ENCODE measurements at places on chromosomes 2 and 18.

DNA sequence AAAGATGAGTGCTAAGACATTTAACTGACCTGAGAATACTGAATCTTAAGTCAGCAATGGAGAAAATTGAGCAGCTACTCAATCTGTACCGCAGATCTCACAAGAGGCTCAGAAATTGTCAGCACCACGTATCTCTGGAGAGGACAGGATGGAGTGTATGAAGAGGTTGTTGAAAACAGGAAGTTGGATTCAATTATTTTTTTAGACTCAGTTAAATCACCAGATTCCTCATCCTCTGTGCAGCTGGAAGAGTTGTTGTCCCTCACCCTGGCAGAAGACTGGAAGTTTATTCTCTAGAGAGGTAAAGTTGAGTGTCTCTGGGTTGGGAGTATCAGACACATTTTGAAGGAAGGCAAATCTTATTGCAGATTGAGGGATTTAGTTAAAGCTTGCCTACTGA is 114.9 kb upstream of the NT5C1B start:
- DNase-seq = no peak

DNA sequence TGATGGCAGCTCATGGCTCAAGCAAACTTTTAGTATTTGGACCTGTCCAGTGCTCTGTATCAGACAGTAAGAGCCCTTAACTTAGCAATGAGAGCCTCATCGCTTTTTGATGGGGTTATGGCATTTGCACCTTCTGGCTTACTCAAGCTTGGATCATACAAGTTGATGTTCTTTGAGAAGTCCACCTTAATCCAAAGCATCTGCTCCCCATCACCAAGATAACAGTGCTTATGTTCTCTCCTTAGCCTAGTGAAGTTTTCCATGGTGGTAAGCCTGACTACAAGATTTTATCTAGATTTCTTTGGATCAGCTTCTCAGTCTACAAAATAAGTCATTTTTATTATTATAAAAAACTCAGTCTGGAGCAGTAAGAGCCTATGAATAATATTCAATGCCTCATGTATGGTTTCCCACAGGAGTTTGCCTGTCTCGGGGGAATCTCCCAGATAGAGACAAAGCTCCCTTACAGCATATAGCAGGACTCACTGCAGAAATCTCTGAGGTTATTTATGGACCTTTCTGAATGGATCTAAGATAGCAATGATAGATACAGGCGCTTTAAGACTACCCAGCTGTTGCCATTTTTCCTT is 472.2 kb upstream of the LINC00305 start:
- DNase-seq = no peak

DNA sequence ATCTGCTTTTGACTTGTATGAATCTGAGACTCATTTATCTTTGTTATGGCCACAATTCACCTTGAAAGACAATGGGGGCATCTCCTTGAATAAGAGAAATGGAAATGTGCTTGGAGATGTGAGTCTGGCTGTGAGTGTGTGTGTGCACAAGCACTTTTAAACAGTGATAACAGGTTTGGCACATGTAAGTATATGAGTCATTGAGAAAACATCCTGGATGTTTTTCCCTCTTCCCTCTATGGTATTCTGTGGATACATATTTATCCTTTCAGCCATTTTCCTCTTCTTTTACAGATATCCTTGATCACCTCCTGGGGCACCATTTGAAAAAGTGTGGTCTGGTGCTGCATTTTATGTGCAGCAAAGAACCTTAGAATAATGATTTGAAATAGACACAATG is 317.3 kb upstream of the THUMPD2 start:
- DNase-seq = no peak

DNA sequence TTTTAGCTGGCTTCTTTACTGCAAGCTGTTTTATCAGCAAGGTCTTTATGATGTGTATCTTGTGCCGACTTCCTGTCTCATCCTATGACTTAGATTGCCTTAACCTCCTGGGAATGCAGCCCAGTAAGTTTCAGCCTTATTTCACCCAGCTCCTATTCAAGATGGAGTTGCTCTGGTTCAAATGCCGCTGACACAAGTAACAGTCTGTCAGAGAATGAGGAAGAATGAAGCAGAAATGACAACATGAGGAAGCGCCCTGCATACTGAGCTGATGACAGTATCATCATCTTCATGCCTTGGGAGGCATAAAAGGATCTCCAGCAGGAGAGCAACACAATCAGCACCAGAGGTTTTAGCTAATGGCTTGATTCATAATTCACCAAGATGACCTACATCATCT is 309.4 kb downstream of the NBAS start:
- no peak for DNase-seq

- DNase-seq = no peak
Observed at GRCh38 chr18:59218018-59218417, 1.9 kb upstream of the GRP start.

DNA sequence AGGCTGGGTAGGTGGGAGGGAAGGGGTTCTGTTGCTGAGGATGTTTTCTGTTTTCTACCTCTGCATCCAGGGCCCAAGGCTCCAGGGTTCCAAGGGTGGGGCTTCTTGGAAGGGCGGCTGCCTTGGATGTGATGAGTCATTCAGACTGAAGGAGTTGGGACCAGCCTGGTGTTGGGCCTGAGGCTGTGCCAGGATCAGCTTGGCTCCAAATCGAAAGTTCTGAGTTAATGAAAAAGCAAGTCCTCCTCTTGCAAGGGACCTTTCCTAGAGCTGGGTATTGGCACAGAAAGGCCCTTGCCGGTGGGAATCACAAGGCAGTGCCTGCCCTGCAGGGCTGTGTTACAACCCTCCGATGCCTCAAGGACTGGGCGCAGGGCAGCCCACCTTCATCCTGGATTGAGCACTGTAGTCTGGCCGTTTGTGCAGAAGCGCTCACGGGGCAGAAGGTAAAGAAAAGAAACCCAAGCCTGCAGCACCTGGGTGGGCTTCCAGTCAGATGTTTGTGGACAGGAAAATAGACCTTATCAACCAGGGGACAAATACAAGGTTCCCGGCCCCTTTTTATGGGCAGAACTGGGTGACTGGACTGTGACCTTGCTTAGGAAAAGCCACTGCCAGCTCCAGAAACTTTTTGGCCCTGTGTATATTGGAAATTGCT is 52.5 kb upstream of the MCFD2 start:
- DNase-seq = no peak
